Left kidney (tissue), 8 donors: ENCODE measurements at places on chromosomes 1 and 21.

- no peak for DNase-seq
Observed at GRCh38 chr1:86866665-86867064, 47.3 kb downstream of the SELENOF start.

- DNase-seq: no peak
Observed at GRCh38 chr1:214516434-214517326, 34.7 kb downstream of the PTPN14 start.

GRCh38 chr1:221302357-221302756, 423.1 kb downstream of the HLX start:
- DNase-seq: no peak

- no peak for DNase-seq
Observed at GRCh38 chr1:185896863-185897262, 162.7 kb downstream of the HMCN1 start.

DNA sequence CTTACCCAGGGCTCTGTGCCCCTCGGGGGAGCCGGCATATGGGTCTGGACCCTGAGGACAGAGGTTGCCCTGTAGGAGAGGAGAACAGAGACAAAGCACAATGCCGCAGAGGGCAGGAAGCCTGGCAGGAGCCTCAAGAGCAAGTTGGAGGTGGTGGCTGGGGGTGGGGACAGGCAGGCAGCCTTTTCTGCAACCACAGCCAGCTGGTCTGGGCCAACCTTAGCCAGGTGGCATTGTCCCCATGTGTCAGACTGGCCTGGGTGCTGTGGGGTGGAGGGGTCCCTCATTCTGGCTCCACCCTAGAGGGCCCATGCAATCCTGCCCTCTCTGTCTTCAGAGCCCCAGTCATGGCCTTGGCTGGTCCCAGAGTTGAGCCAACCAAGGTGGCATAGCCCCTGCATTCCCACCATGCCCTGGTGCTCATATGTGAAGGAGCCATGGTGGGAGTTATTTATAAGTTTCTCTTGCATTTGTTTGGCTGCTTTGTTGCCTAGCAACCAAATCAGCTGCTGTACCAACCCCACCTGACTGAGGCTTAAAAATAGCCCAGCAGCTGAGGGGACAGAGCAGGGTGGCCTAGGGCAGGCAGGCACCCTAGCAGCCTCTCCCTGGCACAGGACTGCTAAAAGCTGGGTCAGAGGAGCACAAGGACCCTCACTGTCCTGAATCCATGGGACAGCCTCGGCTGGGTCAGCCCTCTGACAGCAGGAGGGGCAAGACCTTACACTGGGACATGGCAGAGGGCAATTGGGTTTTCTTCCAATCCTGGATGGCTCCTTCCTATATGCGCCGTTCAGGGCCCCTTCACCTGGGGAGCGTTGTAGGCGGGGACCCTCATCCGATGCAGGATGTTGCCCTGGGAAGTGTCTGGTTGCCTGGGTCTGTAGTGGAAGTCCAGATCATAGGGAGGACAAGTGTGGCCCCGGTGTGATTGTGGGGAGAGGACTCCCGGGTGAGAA, 19.5 kb downstream of the MAP7D1 start:
- no peak for DNase-seq

DNA sequence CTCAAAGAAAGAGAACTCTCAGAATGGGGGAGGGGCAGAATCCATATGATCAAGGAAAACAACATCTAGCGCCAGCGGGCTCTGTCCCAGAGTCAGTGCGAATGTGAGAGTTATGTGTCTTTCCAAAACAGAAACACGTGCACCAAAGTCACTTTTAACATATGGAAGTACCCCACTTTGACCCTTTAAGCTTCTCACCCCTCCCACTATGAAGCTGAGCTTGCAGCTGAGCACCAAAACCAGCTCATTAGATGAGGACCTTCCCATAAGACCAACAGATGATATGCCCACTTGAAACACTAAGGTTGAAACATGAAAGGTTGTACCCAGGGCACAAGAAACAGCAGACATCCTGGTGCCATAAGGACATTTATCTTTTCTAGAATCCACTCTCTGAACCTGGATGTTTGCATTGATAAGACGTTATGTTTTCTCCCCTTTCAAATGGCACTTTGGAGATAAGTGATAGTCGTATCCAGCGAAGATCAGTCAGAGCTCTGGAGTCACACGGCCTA, 171.0 kb downstream of the TGFBR3 start:
- no peak for DNase-seq

GRCh38 chr1:78884685-78885452, 121.7 kb downstream of the ADGRL4 start:
- no peak for DNase-seq

GRCh38 chr1:180360333-180361075, 130.4 kb downstream of the LHX4 start:
- DNase-seq: no peak

GRCh38 chr1:182995894-182996293, 27.3 kb upstream of the LAMC1 start:
- DNase-seq: no peak

- no peak for DNase-seq
Observed at GRCh38 chr1:51264451-51264850, 28.4 kb downstream of the RNF11 start.

DNA sequence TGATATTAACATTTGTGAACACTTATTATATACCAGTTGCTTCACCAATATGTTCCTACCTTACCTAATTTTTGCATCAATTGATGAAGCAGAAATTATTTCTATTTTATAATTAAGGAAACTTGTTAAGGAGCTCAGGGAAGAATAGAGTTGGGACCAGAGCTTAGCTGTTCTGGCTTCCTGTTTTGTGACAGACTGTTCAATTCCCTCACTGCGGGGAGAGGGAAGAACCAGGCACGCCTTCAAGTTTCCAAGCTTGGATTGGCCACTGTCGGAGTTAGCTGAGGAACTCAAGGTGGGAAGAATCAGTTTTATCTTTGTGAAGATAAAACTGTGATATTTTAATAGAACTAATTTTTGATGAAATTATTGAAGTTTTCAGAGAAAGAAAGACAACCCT, 142.3 kb upstream of the LMO4 start:
- DNase-seq: no peak

DNA sequence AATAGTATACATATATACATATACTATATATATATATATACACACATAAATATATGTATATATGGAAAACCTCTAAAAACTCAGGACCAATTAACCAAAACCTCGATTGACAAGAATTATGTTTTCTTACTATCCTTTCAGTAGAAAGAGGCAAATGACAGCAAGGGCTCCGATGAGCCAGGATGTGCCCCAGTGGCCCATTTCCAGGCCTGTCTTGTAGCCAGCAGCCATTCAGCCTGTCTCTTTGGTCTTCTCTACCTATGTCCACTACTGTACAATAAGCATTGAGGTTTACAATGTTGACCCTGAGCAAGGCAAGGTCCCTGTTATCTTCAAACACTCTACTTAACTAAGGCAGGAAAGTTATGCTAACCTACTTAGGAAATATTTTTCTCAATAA, 9.8 kb downstream of the KCNA2 start:
- DNase-seq: no peak

DNA sequence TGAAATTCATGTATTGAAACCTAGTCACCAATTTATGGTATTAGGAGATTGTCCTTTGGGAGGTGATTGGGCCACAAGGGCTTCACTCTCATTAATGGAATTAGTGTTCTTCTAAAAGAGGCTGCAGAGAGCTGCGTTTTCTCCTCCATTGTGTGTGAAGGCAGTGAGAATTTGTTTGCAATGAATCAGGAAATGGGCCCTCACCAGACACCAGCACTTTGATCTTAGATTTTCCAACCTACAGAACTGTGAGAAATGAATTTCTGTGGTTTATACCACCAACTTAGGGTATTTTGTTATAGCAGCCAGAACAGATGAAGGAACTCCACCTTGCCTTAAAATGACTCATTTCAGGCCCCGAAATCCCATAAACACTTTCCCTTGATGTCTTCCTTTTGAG, 544.2 kb downstream of the RWDD3 start:
- no peak for DNase-seq

GRCh38 chr1:25971811-25972180, 26.1 kb downstream of the PAFAH2 start:
- no peak for DNase-seq
